ENCODE measurements at places on chromosomes 6 and 20.

- no peak for DNase-seq
These were observed 575.9 kb upstream of the JAG1 start for GRCh38 chr20:11249683-11250082.

DNA sequence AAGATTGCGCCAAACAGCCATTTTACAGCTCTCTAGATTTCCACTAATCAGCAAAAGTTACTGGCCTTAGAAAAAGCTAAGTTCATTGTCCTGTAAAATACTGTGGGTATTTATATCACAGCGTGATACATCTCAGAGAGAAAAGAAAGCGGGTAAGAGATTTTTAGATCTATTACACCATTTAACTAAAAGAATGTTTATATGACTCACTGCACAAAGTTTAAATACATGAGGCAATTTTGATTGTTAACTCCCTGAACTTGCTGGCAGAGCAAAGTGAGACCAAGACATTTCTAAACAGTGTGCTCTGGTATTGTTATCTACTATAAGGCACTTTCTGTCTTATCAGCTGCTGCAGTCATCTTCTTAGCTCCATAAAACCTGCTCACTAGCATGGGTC is 314.3 kb downstream of the EPHA7 start:
- DNase-seq: peak; percentile 95

DNA sequence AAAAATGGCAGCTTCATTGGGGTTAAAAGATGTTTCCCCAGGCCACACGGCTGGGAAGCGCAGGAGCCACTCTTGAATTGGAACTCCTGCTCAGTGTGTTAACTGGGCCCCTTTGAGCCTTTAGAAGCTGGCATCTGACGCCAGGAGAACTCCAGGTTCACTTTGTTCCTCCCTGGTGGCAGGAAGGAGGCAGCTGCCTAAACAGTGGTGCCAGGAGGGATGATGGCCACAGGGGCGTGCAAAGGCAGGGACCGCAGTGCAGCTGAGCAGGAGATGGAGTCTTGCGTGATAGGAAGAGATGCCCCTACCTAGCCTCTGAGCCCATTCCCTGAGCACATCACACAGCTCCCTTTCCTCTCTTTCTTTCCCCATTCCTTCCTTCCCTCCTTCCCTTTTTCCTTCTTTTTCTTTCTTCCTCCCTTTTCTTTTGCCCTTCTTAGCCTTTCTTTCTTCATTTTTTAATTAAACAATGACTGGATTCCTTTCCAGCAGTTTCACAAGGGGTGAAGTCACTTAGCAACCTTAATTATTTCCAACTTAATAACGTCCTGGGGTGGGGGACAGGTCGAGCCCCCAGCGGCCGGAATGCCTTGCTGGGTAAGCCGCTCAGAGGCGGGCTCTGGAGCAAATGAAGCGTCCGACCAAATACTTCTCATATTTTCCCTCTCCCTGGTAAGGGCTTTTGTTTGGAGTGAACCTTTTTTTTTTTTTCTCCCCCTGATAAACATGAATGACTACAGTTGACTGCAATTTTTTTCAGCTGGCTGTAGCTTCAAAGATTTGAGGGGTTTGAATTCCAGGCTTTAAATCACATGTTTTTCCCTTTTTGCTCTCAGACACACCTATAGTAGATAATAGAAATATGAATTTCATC is 20.8 kb upstream of the BMP7 start:
- no peak for DNase-seq

DNA sequence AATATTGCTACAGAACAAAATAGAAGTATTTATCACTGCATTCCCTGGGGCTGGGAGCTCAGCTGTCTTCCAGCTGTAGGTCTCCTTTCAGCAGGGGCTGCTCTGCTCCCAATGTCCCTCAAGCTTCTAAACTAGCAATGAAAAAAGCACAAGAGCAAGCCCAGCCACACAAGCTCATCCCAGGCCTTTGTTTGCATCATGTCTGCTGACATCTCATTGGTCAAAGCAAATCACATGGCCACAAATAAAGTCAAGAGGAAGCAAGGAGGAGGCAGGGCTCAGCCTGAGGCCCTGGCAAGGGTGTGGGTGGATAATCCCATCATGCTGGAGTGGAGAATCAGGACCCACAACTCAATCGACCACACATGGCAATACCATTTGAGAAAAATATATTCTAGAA is 2.2 kb upstream of the BFSP1 start:
- DNase-seq: peak; percentile 70

DNA sequence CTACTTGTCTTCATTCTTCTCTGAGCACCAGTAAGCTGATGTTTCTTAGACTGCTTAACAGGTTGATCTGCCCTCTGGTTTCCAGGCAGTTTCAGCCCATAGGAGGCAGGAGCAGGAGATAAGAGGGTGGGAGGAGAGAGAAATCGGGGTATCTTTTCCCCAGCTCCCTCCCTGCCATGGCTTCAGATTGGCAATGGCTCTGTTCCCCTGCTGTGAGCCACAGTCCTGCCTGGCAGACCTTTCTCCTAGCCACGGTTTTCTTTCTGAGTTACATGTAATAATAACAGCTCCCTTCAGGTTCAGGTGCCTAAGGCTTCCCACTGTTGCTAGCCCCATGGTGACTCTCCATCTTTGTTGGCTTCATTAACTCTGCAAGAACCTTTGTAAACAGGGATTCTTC is 115.3 kb downstream of the CD83 start:
- DNase-seq: no peak

- no peak for DNase-seq
These were observed 9.1 kb upstream of the PRELID3B start for GRCh38 chr20:59051666-59052185.

DNA sequence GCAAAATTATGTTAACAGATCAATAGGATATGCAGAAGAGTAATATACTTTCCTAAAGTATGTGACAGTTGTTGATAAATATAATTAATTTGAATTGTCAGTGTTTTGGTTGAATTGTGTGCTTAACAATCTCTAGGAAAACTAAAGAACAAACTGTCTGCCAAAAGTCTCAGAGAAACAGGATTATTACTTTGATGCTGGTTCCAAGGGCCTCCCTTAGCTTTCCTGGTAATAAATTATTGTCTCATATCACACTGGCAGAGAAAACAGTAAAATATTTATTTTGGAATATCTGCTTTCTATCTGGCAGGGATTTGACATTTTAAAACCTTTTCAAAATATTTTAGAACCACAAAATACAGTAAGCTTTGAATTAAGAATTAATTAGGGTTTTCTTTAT is 40.1 kb upstream of the CARMIL1 start:
- DNase-seq: no peak

DNA sequence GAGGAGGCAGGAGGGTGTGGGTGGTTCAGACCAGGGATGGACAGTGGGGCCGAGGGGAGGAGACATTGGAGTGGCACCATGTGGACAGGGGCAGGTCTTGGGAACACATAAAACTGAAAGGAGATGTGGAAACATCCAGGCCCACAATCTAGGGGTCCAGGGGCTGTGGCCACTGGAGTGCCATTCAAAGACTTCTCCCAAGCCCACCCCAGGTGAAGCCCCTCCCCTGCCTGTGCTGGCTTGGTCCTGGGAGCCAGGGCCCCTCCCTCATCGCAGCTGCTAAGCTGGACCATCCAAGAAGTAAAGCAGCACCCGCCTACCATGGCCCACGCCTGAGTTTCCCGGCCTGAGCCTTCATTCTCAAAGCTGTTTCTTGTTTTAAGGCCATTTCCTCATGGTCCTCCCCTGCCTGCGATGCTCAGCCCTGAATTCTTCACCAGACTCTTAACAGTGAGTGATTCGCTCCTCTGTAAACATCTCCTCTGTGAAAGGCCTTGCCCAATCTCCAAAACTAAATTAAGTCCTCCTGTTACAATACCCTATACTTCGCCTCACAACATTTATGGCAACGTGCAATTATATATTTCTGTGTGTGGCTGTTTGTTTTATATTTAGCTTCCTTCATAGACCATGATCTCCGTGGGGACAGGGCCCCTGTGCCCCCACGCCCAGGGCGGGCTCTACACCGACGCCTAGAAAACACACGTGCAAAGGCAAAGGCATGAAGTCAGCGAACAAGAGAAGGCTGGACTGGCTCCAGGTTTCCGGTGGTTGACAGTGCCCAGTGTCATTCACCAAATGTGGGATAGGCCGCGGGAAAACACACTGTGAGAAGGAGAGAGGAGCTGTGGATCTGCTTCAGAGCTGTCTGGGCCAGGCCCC is 267.8 kb downstream of the ERMARD start:
- DNase-seq: peak; percentile 28

DNA sequence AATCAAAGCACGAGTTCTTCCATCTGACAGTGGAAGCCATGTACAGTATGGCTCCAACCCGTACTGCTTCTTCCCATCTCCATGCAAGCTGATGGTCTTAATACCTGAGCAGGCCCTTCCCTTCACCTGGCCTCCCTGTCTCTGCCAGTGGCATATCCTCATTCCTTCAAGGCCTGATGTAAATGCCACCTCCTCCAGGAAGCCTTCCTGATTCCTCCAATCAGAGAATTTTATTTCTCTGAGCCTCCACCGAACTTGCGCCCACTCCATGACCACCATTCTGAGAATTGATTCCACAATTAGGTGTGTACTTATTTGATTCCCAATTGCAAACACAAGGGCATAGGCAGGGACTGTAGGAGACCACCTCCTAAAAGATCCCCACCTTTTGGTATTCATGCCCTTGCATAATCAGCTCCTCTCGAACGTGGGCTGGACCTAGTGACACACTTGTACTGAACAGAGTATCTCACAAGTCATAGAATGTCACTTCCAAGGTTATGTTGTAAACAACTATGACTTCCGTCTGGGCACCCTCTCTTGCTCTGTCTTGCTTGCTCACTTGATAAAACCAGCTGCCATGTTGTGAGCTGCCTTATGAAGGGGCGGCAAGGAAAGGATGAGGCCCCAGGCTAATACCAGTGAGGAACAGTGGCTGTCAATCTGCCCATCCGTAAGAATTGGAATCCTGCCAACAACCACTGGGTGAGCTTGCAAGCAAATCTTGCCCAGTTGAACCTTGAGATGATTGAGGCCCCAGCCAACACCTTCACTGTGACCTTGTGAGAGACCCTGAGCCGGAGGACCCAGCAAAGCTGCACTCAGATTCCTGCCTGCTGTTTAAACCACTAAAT is 38.8 kb downstream of the CPNE5 start:
- no peak for DNase-seq

DNA sequence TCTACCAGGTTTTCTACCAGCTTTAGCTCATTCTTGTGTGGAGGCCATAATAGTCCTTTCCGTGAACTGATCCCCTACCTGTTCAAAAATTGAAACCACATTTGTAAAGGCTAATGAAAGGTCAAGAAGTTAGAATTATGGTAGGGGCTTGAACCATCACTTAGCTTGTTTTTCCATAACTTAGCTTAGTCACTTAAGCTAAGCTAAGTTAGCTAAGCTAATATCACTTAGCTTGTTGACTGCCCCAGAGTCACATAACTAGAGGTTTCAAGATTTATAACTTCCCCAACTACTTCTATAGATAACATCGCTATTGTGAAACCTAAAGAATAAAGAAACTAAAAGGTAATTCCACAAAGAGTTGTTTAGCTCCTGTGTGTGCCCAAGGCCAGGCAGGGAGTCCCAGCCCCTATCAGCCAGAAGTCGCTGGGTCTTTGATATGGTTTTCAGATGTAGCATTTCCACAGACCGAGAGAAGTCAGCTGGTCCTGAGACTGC is 131.8 kb downstream of the VEGFA start:
- no peak for DNase-seq

- DNase-seq: peak; percentile 32
These were observed 17.5 kb downstream of the COL12A1 start for GRCh38 chr6:75188221-75188925.

DNA sequence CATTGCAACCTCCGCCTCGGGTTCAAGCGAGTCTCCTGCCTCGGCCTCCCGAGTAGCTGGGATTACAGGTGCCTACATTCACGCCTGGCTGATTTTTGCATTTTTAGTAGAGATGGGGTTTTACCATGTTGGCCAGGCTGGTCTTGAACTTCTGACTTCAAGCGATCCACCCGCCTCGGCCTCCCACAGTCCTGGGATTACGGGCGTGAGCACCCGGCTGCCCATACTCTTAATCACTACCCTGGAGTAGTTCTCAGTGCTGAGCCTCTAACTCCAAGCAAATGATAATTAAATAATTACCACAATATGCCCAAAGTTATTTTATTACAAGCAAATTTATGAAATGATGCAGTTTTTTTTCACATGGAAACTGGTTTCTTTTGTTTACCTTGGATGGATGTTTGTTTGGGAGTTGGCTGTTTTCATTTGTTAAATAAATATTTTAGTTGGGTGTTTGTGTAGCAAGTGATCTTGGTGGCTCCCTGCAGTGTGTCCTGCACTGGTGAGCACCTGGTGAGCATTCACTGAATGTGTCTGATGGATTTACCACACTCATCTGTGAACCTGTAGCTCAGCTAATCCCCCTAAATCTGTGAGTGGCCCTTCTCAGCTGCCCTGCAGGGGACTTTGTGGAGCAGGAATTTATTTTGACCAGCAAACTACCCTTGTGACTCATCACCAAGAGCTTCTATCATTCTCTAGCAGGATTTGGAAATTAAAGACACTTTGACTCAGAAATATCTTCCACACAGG is 36.9 kb downstream of the UTRN start:
- DNase-seq: peak; percentile 49

DNA sequence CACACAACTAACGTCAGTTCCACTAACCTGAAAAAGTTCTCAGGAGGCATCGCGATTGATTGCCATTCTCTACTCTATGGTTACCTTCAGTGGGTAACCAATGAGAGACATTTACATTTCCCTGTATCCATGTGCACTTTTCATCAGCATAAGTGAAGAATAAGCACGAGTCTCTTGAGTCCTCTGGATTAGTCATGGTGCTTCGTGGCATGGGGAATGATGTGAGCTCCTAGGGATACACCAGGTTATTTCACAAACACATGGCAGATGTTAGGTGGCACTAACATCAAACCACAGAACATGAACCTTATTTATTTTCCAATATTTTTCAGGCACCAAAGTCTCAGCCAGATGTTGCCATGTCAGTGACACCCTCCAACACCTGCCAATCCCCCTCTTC is 64.0 kb downstream of the FYN start:
- no peak for DNase-seq

- DNase-seq: peak; percentile 96
These were observed at the start of gene ZBTB12 for GRCh38 chr6:31901953-31902643. ZBTB12 (minus strand) TSS chr6:31902086; CDS start chr6:31901305, 781 bp downstream.

- DNase-seq: peak; percentile 65
These were observed 18.0 kb upstream of the CSNK2A1 start for GRCh38 chr20:561437-562231.

- no peak for DNase-seq
These were observed 65.9 kb downstream of the HIVEP1 start for GRCh38 chr6:12078014-12078413.

DNA sequence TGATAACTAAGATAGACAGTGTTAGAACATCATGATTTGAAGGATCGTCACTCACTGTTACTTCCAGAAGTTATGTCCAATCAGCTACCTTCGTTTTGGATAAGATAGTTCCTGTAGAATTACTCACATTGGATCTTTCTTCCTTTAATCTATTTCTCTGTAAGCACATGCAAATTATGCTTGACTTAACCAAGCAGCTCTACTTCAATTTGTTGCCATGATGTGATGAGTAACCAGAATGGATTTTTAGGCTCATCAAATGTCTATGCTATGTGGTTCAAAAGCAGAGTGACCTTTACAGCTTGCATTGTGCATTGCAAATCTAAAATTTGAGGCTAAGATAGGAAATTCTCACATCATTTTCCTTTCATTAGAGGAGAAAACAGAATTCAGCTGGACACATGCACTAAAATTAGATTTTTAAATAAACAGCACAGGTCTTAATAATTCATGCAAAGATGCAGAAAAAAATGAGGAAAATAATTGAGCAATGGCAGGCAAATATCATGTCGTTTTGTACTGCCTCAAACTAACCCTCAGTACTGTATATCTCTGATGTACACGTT is 76.7 kb upstream of the ZFP64 start:
- DNase-seq: peak; percentile 77

Data from fibroblast of lung (primary cell).